ENCODE measurements at places on chromosomes 16 and 17. TPM values are rescaled to one million over a fixed set of nuclear protein-coding genes. Genes with fewer than 3 reads are reported as not detected.

- DNase-seq: no peak
These were observed 2.4 kb downstream of the ZNF598 start for GRCh38 chr16:2007081-2007836.

DNA sequence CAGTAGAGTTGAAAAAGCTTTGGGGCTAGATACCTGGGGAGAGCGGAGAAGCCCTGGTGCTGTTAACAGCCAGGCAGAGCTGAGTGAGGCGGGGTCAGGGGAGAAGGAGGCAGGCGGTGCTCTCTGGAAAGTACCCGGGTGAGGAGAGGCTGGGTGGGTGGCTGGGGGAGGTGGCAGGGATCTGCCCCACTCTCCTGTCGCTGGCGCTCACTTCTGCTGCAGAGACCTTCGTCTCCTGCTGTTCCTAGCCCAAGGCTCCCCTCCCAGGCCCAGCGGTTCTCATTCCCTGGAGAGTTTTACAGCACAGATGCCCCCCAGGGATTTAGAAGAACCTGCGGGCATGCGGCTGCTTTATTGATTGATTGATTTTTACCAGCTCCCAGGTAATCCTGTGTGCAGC is 302.8 kb downstream of the IRF8 start:
- no peak for DNase-seq

- no peak for DNase-seq
These were observed 11.5 kb upstream of the DUSP14 start for GRCh38 chr17:37478187-37478586.

- no peak for DNase-seq
These were observed 461.7 kb upstream of the DYNLRB2 start for GRCh38 chr16:80079072-80079471.

DNA sequence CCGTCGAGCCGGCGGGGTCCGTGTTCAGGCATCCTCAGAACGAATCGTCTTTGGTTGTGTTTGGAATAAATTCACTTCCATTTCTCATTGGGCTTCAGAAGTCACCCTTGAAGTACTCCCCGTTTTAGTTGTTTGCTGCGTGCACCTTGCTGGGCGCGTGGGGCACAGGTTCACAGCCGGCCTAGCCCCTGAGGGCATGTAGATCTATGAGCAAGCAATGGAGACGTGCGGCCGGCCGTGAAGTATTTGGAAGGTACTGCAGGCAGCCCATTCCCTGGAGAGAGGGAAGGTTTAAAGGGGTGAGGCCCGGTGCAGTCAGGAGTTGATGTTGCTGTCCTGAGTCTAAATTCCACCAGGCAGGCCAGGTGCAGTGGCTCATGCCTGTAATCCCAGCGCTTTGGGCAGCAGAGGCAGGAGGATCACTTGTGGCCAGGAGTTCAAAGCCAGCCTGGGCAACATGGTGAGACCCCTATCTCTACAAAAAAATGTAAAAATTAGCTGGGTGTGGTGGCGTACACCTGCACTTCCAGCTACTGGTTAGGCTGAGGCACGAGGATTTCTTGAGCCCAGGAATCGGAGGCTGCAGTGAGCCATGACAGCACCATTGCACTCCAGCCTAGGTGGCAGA is 714 bp downstream of the ACSF3 start:
- no peak for DNase-seq

DNA sequence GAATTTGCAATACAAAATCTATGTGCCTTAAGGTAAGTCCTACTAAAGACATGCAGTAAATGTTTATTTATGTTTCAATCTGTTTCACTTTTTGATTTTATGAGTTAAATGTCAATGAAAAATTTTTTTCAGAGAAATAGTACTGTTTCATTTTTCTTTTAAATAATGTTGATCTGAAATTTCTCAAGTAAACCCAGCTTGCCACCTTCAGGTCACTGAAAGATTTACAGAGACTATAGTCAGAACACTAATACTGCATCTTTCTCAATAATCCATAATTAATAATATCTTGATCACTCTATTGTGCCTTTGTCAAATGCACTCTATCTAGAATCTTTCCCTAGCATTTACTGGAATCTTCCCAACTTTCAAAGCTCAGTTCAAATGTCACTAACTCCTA is 6.5 kb upstream of the DHX40 start:
- no peak for DNase-seq

GRCh38 chr16:53056392-53056881 is 1.6 kb downstream of the CHD9 start:
- peak; percentile 59 for DNase-seq

- no peak for DNase-seq
These were observed 28.0 kb downstream of the CACNA1G start for GRCh38 chr17:50588391-50589049.

GRCh38 chr17:66655861-66656260 is 179.1 kb upstream of the CACNG5 start:
- DNase-seq: no peak

- peak; percentile 60 for DNase-seq
These were observed 1.6 kb downstream of the MYO1C start for GRCh38 chr17:1490643-1491442.

- no peak for DNase-seq
These were observed 249.7 kb upstream of the TBX2 start for GRCh38 chr17:61149862-61150362.

The NAGS gene
- 0.72 TPM for polyA plus RNA-seq

The BIRC5 gene
- polyA plus RNA-seq: 1.3 TPM

The DHRS7B gene
- polyA plus RNA-seq: 38.3 TPM
